ENCODE measurements at places on chromosomes 16 and 17.
A peak's percentile ranks its signal among the peaks of the same experiment; 100 is the strongest.

DNA sequence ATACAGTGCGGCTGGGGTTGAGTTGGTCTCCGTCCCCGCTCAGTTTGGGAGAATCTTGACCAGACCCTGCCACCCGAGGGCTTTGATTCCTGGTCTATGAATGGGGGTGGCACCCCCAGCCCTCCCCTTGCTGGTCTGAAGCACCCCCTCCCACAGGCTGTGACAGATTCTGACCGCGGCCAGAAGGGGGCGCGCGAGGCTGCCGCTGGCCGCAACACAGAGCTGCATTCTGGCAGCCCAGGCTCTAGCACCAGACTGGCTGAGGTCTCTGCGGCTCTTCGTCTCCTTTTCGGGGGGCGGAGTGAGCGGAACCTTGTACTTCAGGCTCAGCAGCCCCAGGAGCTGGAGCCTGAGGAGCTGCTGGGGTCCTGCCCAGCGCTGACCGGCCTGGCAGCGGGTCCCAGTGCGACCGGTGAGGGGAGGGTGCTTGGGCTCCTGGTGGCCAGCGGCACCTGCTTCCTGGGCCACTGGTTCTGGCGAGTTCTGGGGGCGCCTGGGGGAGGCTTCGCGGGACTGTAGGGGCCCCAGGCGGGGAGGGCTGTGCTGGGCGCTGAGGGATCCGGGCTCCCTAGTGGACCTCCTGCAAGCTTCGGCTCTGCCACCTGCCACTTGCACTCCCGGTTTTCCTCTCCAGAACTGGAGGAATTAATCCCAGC, 1011.6 kb downstream of the KCNJ18 start:
- no peak for DNase-seq

GRCh38 chr16:24822974-24823373, 22.8 kb upstream of the SLC5A11 start:
- no peak for DNase-seq

GRCh38 chr16:85751698-85752501, 1.0 kb upstream of the C16orf74 start:
- DNase-seq = no peak

GRCh38 chr16:11141409-11142260, 114.4 kb downstream of the SOCS1 start:
- DNase-seq = no peak

- no peak for DNase-seq
These were observed 6.5 kb upstream of the KRTAP3-1 start for GRCh38 chr17:41015454-41015853.

GRCh38 chr17:66467766-66468165, 165.4 kb downstream of the PRKCA start:
- DNase-seq = no peak

- DNase-seq = no peak
These were observed 258.6 kb downstream of the HS3ST3B1 start for GRCh38 chr17:14559264-14560119.

- DNase-seq = peak; percentile 84
These were observed 218.5 kb upstream of the CIBAR2 start for GRCh38 chr16:85330694-85331188.

DNA sequence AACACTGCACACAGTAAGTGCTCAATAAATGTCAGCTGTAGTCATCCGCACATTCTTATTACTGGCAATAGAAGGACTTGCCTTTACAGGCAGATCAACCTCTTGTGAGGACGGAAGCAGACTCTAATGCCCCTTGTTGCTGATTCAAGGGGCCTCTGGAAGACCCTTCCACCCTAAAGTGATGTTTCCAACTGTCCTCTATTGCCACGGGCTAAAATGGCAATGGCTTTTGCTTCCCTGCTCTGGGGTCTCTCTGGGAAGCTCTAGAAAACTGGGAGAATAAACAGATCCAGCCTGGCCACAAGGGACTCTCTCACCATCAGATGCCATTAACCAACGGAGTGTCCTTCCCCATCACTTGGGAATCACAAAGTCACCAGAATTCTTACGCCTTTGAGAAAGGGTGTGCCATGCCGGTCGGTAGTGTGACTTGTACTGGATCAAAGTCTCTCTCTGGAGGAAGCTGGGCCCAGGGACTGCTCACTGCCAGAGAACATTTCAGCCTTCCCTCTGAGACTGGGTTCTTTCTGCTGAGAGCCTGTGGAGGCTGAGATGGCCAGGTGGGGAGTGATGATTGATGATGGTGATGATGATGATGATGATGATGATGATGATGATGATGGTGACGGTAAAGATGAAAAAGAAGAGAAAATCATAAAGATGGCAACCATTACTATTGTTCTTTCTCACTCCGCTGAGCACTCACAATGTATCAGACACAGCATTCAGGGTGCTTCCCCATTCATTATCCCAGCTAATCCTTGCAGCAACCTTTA, 146.8 kb downstream of the CYLD start:
- DNase-seq = no peak

- no peak for DNase-seq
These were observed 22.4 kb downstream of the SOCS3 start for GRCh38 chr17:78337244-78338109.

DNA sequence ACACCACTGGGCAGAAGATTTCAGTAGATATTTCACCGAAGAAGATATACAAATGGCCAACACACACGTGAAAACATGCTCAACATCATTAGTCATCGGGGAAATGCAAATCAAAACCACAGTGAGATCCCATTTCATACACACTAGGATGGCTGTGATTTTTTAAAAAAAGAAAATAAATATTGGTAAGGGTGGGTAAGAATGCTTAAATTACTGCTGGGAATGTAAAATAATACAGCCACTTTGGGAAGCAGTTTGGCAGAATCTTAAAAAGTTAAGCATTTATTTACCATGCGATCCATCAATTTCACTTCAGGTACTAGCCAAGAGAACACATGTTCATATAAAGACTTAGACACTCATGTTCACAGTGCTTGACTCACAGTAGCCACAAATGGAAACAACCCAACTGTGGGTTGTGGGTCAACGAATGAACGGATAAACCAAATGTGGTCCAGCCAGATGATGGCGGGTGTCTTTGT, 6.5 kb upstream of the C16orf74 start:
- DNase-seq = no peak

- DNase-seq = no peak
These were observed at the start of gene ST6GALNAC2 for GRCh38 chr17:76585649-76586593. TSS of gene ST6GALNAC2 (minus strand) at chr17:76585860. CDS start at chr17:76585808, 52 bp downstream.

DNA sequence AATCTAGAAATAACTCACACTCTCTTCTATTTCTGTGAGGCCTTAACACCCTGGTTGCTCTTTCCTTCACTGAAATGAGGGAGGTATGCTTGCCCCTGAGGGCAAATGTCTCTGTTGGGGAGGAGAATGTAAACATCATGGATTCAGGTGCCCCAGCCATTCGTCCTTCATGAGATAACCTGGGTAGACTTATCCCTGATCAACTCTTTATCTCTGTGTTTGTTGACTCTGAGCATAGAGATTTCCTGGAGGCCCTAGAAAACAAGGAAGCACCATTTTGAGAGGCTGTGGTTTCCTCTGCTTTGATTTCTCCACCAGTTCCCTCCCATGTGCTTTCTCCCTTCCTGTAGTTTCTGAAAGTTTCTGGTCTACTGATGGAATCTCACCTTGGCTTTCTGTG, 77.3 kb downstream of the PHKB start:
- DNase-seq = no peak

GRCh38 chr16:48340054-48340453, 45.2 kb downstream of the SIAH1 start:
- no peak for DNase-seq

DNA sequence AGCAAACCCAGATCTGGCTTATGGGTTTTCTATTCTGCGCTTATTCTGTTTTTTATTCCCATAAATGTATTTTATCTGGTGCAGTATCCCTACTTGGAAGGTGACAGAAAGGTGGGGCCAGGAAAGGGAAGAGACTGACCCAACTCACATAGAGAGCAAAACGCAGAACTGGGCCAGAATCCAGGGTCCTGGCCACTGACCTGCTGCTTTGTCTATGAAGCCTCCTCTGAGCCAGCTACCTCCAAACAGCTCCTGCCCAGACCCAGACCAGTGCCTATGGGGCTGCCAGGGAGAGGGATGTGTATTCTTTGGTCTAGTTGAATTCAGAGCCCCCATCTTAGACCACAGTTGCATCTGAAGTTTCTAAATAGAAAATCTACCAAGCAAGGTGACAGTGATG, 36.4 kb upstream of the CES5A start:
- DNase-seq = no peak

DNA sequence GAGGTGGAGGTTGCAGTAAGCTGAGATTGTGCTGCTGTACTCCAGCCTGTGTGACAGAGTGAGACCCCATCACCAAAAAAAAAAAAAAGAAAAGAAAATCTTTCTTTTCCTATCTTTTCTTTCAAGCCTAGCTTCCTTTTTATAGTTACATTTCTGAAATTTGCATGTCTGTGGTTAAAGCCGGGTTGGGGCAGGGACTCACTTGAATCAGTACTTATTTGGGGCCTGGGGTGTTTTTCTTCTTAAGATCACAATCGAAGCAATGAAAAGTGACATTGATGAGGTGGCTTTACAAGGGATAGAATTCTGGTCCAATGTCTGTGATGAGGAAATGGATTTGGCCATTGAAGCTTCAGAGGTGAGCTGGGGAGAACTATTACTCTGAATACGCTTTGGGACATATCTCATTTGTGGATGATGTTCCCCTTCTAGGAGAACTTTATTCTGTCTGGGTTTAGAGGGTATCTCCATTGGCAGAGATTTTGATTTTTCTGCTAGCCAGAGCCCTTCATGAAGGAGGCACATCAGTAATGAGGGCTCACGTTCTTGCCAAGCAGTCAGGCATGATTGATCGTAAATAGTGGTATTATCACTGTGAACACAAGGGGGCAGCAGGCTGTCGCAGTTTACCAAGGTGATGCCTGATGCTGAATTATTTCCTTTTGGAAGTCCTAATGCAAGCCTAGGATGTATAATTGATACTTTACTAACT, 14.3 kb downstream of the KPNB1 start:
- peak; percentile 44 for DNase-seq

GRCh38 chr16:89422905-89423630, 67.3 kb downstream of the ANKRD11 start:
- DNase-seq = no peak

DNA sequence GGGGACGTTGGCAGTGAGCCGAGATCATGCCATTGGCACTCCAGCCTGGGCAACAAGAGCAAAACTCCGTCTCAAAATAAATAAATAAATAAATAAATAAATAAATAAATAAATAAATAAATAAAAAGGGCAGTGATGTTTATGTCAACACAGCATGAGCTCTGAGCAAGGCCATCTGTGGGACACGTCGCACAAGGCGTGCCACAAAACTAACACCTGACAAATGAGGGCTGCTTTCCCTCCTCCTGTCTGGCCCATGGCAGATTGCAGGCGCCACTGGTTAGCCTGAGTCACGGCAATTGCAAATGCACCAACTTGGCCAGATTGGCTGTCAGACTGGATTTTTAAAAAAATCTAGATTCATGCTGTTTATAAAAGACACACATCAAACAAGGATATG, 25.9 kb upstream of the SPNS3 start:
- no peak for DNase-seq

DNA sequence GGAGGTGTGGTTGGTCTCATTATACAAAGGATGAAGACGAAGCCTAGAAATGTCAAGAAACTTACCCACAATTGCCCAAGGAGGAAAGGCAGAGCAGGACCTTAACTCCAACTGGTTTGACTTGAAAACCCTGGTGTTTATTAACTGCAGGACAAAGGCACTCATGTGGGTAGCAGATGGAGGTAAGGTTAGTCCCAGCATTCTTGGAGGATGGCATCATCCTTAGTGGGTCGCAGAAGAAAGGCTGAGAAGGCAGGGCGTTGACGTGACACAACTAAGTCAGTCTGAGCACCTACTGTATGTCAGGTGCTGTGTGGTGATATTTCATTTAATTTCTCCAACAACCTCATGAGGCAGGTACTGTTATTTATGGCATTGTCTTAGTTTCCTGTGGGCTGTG, 101.3 kb downstream of the HAPSTR1 start:
- DNase-seq = no peak

DNA sequence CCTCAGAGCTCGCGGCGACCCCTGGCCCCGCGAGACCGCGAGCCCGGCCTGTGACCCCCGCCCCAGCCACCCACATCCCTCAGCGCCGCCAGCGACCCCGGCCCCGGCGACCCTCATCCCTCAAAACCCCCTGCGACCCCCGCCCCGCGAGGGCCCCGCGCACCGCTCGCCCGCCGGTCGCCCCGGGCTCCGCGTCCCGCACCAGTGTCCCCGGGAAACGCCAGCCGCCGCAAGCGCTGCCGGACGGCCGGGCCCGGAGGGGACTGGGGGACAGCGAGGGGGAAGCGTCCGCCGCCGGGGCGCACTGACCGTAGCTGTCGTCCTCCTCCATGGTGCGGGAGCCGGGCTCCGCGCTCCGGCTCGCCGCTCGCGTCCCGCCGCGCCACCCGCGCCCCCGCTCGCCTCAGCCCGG, at the start of gene CYTH1:
Gene CYTH1, minus strand, starts transcription at position 381 of the 412 bp plus-strand sequence. Its CDS starts 50 bp downstream, at position 331.
- no peak for DNase-seq

DNA sequence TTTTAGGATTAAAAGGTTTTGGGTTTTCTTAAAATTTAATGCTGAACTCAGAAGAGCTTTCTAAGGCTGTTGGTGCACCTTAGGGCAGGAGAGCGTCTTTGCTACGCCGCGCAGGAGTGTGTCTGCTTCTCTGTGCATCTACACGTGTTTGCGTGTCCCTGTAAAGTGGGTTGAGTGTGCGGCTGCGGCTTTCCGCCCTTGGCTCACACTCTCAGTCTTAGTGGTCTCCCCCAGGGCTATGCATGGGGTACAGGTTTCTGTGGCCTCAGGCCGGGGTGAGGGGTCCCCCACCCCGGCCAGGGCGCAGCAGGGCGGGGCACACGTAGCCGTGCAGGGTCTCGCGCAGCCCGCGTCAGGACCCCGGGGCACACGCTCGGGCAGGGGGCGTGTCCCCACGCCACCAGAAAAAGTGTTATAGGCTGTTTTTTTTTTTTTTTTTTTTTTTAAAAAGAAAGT, 727 bp upstream of the TENT4B start:
- DNase-seq = no peak

DNA sequence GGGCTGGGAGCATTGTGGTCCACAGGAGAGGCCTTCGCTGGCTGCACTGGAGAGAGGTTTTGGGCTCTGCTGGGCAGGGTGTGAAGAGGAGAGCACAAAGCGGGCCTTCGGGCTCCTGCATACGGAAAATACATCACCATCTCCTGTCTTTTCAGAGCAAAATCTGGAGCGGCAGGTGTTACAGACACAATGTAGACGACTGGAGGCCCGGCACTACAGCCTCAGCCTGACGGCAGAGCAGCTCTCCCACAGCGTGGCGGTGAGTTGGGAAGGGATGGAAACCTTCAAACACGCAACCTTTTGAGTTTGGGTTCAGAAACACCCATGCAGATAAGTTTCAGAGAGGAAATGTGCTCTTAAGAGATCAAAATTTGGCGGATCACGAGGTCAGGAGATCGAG, 17.9 kb downstream of the GINS2 start:
- no peak for DNase-seq

GRCh38 chr17:64679710-64680216, 17.7 kb upstream of the SMURF2 start:
- peak; percentile 73 for DNase-seq

DNA sequence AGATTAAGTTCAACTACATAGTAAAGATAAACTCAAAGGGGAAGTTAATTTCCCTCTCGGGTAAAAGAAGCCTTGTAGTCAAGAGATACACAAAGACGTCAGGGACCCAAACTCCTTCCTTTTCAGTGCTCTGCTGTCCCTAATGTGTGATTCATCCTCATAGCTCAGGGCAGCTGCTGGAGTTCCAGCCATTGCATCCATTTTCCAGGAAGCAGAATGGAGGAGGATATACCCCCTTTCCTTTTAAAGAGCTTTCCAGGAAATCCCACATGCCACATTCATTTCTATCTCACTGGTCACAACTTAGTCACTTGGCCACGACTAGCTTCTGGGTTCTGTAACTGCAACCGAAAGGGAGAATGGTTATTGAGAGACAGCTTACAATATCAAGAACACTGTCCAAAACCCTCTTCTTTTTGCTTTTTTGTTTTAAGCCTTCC, 95.3 kb downstream of the SOCS1 start:
- DNase-seq = no peak

GRCh38 chr16:259814-260253, 15.9 kb downstream of the RGS11 start:
- no peak for DNase-seq
